ENCODE measurements at places on chromosomes 6 and 20.

DNA sequence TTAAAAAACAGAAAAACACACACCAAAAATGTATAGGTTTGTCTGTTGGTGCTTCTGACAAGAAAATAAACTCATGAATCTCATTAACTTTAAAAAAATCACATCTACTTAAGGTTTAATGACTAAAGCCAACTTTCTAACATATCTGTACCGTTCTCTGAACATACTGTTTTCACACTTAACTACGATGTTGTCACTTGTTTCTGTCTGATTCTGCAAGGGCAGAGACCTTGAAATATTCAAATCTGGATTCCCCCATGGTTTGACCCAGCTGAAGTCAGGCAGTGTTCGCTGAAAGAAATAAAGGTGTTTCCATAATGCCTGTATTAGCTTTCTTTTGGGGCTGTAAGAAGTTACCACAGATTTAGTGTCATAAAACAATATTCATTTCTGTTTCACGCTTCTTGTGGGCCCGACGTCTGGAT is 2.7 kb upstream of the ASXL1 start:
- no peak for DNase-seq

DNA sequence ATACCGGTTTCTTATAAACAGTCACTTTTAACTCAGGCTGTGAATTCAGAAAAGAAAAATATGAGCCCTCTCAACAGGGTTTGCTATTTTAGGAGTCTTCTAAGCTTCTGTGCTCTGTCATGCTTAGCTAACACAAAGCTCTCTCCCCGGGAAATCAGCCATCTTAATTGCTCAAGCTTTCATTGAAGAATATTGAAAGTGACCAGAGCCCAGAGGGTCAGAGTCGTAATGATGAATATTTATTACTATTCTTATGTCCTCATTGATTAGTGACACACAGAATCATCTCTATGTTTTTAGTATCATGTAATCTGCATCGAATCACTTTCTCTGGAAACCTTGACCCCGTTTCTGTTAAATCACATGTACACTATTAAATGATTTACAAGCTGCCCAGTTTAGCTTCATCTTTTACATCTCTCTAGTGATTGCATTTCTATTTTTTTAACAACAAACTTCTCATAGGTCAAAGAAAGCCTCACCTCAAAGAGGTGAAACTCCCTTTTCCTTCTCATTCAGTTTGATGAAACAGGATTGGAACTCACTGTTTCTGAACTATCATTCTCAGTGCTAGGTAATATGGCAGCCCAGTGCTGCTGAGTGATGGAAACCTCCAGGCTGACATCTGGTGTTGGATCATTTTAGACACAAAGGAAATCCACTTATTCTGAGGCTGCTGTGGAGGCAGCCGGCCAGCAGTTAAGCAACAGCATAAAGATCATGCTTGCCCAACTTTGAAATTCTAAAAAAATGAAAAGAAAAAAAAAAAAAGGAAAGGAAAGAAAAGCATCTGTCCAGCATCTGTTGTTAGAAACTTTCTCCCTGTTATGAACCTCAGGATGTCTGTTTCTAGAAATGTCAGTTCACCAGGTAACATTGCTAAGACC is 96.3 kb downstream of the RFPL4B start:
- DNase-seq: no peak

GRCh38 chr20:49630396-49630951 is 62.5 kb upstream of the PTGIS start:
- DNase-seq: no peak

- no peak for DNase-seq
Observed at GRCh38 chr20:41050361-41051008, 21.9 kb downstream of the TOP1 start.

DNA sequence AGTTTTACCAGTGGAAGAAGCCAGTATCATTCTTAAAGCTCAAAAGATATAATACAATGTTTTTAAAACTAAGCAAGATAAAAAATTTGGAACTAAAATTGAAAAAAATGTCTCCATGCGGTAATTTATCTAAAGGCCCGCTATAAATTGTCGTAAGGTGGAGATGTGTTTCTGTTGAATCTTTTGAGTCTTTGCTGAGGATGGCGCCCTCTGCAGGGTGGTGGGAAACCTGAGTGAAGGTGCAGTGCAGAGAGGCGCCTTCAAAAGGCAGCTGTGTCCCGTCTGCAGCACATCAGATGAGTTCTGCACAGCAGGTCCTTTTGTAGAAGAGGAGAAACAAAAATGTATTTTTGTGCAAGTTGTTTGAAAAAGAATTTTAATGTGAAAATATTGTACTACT is 29.4 kb upstream of the KIF25 start:
- DNase-seq: no peak

GRCh38 chr6:144346719-144347447 is 61.7 kb downstream of the UTRN start:
- DNase-seq: peak; percentile 80

- DNase-seq: no peak
Observed at GRCh38 chr6:95578106-95578410, 723 bp downstream of the MANEA start.

Measured in RWPE1 (cell line).